ENCODE measurements at places on chromosomes 4 and X. TPM values are rescaled to one million over a fixed set of nuclear protein-coding genes. Genes with fewer than 3 reads are reported as not detected.

The CDS1 gene
- total RNA-seq = 0.56 TPM

The STAG2 gene
- total RNA-seq = 71.0 TPM

The ATP10D gene
- 13.6 TPM for total RNA-seq

The SLC38A5 gene
- 81.3 TPM for total RNA-seq

The HSD17B13 gene
- 20.3 TPM for total RNA-seq

The GAGE13 gene
- not detected for total RNA-seq

The ARHGAP36 gene
- total RNA-seq = not detected

The TCEAL7 gene
- 0.59 TPM for total RNA-seq

The MRPS18C gene
- total RNA-seq = 20.7 TPM

The RAPGEF2 gene
- 54.8 TPM for total RNA-seq

The TBC1D14 gene
- 45.2 TPM for total RNA-seq

The FREM3 gene
- not detected for total RNA-seq

The TMPRSS11F gene
- not detected for total RNA-seq

The FDCSP gene
- not detected for total RNA-seq

The NR0B1 gene
- total RNA-seq = not detected

The NAA10 gene
- total RNA-seq = 20.5 TPM

The ZNF185 gene
- total RNA-seq = 3.2 TPM

The ADH1A gene
- 202 TPM for total RNA-seq

The MAN2B2 gene
- 29.7 TPM for total RNA-seq

The NPNT gene
- 1.7 TPM for total RNA-seq

The DCLK2 gene
- 0.70 TPM for total RNA-seq

The ELF4 gene
- 4.7 TPM for total RNA-seq

The PNMA6E gene
- total RNA-seq = not detected

The GAGE12E gene
- not detected for total RNA-seq

The POLN gene
- total RNA-seq = 1.6 TPM

The TMPRSS11B gene
- total RNA-seq = not detected

The PPEF2 gene
- total RNA-seq = 0.17 TPM

The ADAM29 gene
- total RNA-seq = not detected

The MAOA gene
- 41.0 TPM for total RNA-seq

The MAGEA8 gene
- total RNA-seq = not detected

The TMSB15B gene
- 0.79 TPM for total RNA-seq

The AMOT gene
- total RNA-seq = 1.5 TPM

The SHISA3 gene
- 0.25 TPM for total RNA-seq

The CT45A1 gene
- total RNA-seq = not detected

The ZNF732 gene
- 0.89 TPM for total RNA-seq

The CTAG1A gene
- total RNA-seq = not detected

The TLR7 gene
- total RNA-seq = 0.17 TPM

The PROM1 gene
- total RNA-seq = 5.2 TPM

The OPN1MW gene
- total RNA-seq = not detected

The FAM184B gene
- total RNA-seq = not detected

The SYP gene
- total RNA-seq = 0.67 TPM

The LETM1 gene
- total RNA-seq = 31.0 TPM

The NUP54 gene
- 29.3 TPM for total RNA-seq

The KLHL5 gene
- 23.9 TPM for total RNA-seq

The TEC gene
- 2.0 TPM for total RNA-seq

The TNIP2 gene
- 10.5 TPM for total RNA-seq

The RENBP gene
- 7.5 TPM for total RNA-seq

The MAGED4 gene
- 10.2 TPM for total RNA-seq

The ASB11 gene
- total RNA-seq = not detected

The DUSP9 gene
- total RNA-seq = 1.9 TPM

Measured in liver (tissue), 10 donors.